Spinal cord (tissue), 10 donors: ENCODE measurements at places on chromosomes 11 and 22. TPM values are rescaled to one million over a fixed set of nuclear protein-coding genes. Genes with fewer than 3 reads are reported as not detected.

- no peak overlapping the region for H3K4me3 ChIP-seq
- no peaks in the 10 kb centered on the region for H3K4me1 ChIP-seq
- no peaks in the 10 kb centered on the region for H3K27me3 ChIP-seq
- no peaks in the 10 kb centered on the region for H3K36me3 ChIP-seq
- DNase-seq: no peak
- H3K27ac ChIP-seq: no peak overlapping the region
Observed at GRCh38 chr22:22927888-22928665, 40.5 kb downstream of the IGLL5 start.

Gene THY1
- 70.0 TPM for total RNA-seq

DNA sequence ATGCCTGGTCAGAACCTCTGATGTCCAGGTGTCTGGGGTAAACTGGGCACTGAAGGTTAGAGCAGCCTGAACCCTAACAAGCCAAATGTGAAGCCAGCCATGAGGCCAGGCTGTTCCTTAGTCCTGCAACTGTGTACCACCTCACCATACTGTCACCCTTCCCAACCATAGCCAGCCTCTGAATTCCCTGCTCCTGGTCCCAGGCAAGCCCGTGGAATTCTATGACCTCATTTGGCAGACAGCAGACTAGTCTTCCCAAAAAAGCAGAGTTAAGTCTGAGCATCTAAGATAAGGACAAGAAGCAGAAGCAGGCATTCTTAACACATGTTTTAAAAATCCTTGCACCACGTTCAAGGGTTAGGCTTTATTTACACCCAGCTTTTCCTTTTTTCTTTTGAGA lies 134.8 kb downstream of the C11orf58 start:
- no peak for DNase-seq
- no peak overlapping the region for H3K27ac ChIP-seq
- H3K27me3 ChIP-seq: no peaks in the 10 kb centered on the region

DNA sequence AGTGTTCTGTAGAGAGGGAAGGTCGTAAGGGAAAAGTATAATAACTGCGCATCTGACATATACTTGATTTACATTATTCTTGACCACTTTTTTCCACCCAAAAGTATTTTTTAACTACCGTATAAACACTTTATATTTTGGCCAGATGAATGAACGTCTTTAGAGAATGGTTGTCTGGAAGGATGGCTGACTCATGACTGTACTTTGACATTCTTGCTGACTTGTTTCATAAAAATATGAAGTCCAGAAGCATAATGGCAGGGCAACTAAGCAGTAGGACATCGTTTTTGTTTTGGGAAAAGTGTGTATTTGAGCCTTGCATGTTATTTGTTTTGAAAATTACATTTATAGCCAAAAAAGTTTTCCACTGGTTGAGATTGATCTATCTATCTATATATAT lies 110.0 kb downstream of the OSBP2 start:
- H3K27ac ChIP-seq: no peak overlapping the region
- no peak for DNase-seq
- peaks cover 5% of the 10 kb centered on the region for H3K27me3 ChIP-seq
- H3K36me3 ChIP-seq: no peaks in the 10 kb centered on the region
- H3K4me1 ChIP-seq: peaks cover 26% of the 10 kb centered on the region
- H3K4me3 ChIP-seq: no peak overlapping the region

- no peaks in the 10 kb centered on the region for H3K27me3 ChIP-seq
- H3K27ac ChIP-seq: no peak overlapping the region
- no peaks in the 10 kb centered on the region for H3K4me1 ChIP-seq
- no peak overlapping the region for H3K4me3 ChIP-seq
- no peaks in the 10 kb centered on the region for H3K36me3 ChIP-seq
Observed at GRCh38 chr11:100734743-100735527, 47.8 kb downstream of the ARHGAP42 start.

DNA sequence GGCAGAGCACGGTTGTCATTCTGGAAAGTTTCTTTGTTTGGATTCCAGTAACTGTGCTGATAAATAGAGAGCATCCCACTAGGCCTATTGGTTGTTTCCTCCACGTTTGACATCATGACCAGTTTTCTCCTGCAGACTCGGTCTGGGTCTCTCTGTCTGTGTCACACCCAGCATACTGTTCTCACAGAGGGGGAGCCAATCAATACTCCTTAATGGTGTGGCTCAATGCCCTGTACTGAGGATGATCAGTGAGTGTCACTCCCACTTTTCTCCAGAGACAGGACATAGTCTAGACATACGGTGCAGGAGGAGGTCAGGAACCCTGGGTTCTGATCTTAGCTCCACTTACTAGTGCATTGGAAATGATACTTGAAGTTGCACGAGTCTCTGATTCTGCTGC lies 88.2 kb upstream of the BLID start:
- no peaks in the 10 kb centered on the region for H3K36me3 ChIP-seq
- H3K27ac ChIP-seq: peak overlapping the region; percentile 8
- no peaks in the 10 kb centered on the region for H3K27me3 ChIP-seq

Gene PRSS23
- 25.5 TPM for total RNA-seq

Gene CNGA4
- total RNA-seq: 0.20 TPM

GRCh38 chr22:17152971-17153370 lies 6.1 kb downstream of the HDHD5 start:
- no peaks in the 10 kb centered on the region for H3K27me3 ChIP-seq
- no peak overlapping the region for H3K27ac ChIP-seq
- DNase-seq: no peak
- H3K4me3 ChIP-seq: no peak overlapping the region
- peaks cover 10% of the 10 kb centered on the region for H3K4me1 ChIP-seq

DNA sequence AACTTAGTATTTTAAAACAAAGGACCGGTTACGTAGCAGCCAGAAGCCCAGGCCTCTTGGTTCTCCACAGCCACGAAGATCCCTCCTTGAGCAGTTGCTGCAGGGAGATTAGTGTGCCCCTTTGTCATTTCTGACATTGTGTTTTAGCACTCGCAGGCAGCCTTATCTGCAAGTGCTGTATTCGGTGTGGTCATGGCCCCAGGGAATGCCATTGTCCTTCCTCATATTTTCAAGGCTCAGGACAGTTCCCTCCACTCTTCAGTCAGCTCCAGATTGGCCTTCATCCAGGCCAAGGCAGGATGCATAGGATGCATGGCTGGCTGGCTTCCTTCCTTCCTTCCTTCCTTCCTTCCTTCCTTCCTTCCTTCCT lies 88.5 kb downstream of the ZBTB16 start:
- no peak overlapping the region for H3K27ac ChIP-seq
- no peak overlapping the region for H3K4me3 ChIP-seq
- no peak for DNase-seq
- H3K4me1 ChIP-seq: peaks cover 20% of the 10 kb centered on the region

DNA sequence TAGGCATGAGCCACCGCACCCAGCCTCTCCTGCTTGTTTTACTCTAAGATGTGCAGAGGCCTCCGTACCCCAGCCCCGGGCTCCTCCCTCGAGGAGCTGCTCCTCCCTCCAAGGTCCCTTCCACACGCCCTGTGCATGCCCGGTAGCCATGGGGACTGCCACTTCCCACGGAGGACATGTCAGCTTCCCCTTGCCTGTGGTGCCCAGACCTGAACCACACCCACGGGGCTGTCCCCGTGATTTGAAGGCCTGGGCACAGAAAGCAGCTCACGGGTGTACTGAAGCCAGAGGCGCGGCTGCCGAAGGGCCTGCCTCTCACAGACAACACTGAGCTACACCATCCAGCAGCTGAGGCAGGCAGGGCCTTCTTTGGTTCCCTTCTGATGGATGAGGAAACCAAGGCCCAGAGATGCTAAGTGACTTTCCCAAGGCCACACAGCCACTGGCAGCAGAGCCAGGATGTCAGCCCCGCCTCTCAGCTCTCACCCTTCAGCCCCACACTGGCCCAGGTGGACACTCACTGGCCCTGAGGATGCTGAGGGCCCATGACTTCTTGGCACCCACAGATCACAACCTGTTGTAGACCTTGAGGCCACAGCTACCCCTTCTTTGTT lies 7.3 kb downstream of the INS start:
- no peak for DNase-seq
- no peak overlapping the region for H3K27ac ChIP-seq
- peaks cover 12% of the 10 kb centered on the region for H3K27me3 ChIP-seq
- H3K36me3 ChIP-seq: no peaks in the 10 kb centered on the region

DNA sequence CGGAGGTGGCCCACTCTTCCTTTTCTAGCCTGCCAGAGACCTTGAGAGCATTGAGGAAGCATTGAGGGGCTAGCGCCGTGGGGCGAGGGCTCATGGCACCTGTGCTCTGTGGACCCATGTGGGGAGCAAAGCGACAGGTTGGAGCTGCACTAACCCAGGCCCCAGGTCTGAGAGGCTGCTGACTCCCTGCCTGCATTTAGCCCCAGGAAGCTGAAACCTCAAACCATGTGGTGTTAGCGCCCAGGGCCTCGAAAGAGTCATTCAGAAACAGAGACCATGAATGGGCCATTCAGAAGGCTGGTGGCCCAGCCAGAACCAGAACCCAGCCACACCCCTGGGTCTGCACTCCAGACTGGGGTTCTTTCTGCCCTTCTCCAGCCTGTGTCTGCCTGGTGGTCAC lies 88.6 kb downstream of the BCR start:
- peaks cover 75% of the 10 kb centered on the region for H3K36me3 ChIP-seq
- H3K27me3 ChIP-seq: no peaks in the 10 kb centered on the region
- DNase-seq: no peak
- H3K27ac ChIP-seq: no peak overlapping the region
- no peak overlapping the region for H3K4me3 ChIP-seq

DNA sequence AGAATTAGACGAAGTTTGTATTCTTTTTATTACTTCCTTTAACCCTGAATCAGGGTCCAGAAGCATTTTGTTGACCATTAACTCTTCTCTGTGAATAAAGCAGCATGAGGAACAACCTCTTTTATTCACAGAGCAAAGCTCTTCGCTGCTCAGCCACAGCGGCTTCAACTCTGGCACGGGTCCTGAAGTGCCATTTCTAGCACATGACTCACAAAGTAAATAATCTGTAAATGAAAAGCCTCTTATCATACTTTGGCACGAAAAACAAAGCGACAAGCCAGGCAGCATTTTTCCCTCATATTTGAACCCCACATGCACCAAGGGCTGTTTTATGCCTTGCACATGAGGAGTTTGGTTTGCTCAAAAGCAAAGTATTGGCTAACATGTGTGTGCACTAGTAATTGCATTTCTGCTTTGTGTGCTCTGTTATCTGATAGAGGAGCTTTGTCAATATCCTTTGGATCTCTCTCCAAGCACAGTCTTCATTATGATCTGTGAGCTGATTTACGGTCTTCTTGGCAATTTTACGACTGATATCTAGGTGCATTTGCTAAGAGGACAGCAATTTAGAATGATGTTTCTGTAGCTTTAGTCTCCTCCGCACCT lies 33.0 kb upstream of the APOBEC3A start:
- H3K27ac ChIP-seq: peak overlapping the region; percentile 90
- peak overlapping the region; percentile 14 for H3K4me3 ChIP-seq
- H3K36me3 ChIP-seq: no peaks in the 10 kb centered on the region
- DNase-seq: peak; percentile 26
- H3K4me1 ChIP-seq: peaks cover 24% of the 10 kb centered on the region
- H3K27me3 ChIP-seq: peaks cover 3% of the 10 kb centered on the region

DNA sequence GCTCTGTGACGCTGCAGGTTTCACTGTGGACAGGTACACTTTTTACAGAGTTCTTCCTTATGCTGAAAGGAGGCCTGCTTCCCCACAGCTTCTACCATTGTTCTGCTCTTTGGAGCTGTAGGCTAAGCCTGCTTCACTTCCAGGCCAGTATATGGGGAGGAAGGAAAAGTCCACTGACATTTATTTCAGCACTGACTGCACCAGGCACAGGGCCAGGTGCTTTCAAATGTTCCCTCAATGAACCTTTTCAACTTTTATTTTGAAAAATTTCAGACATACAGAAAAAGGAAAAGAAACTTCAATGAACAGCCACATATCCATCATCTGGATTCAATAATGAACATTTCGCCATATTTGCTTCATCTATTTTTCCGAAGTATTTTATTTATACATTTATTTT lies 22.0 kb downstream of the POU2F3 start:
- no peaks in the 10 kb centered on the region for H3K27me3 ChIP-seq
- H3K27ac ChIP-seq: no peak overlapping the region
- H3K4me1 ChIP-seq: no peaks in the 10 kb centered on the region
- DNase-seq: no peak
- no peak overlapping the region for H3K4me3 ChIP-seq
- no peaks in the 10 kb centered on the region for H3K36me3 ChIP-seq

Gene GUCY1A2
- 79.5 TPM for total RNA-seq

GRCh38 chr11:117042689-117043088 lies 55.5 kb downstream of the SIK3 start:
- H3K4me1 ChIP-seq: peaks cover 3% of the 10 kb centered on the region
- DNase-seq: no peak
- no peaks in the 10 kb centered on the region for H3K36me3 ChIP-seq
- no peak overlapping the region for H3K4me3 ChIP-seq
- no peaks in the 10 kb centered on the region for H3K27me3 ChIP-seq

DNA sequence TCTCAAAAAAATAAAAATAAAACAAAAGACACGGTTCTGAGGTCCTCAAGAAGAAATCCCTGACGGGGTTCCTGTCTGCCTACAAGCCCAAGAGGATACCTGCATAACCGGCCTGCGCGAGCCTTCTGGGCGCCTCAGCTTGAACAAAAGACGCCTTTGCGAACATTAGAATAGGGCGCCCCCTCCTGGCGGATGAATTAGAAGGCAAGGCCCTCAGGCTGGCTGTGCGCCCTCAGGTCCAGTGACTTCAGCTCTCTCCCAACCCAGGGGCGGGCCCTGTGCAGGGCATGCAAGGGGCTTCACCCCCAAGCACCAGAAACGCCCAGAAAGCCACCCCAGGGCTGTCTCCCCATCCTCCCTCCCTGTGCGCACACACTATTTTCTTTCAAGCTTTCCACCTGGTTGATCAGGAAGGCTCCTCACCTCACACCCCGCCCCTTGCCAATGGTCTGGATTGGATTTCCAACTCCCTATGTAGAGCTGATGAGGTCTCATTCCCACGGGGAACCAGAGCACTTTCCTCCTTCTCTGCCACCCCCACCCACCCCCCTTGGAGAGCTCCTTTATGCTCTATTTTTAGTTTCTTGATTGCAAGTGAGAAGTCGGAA lies 273.3 kb downstream of the BUD13 start:
- H3K4me3 ChIP-seq: no peak overlapping the region
- peak; percentile 57 for DNase-seq
- H3K27me3 ChIP-seq: peaks cover 13% of the 10 kb centered on the region
- H3K4me1 ChIP-seq: peaks cover 35% of the 10 kb centered on the region

DNA sequence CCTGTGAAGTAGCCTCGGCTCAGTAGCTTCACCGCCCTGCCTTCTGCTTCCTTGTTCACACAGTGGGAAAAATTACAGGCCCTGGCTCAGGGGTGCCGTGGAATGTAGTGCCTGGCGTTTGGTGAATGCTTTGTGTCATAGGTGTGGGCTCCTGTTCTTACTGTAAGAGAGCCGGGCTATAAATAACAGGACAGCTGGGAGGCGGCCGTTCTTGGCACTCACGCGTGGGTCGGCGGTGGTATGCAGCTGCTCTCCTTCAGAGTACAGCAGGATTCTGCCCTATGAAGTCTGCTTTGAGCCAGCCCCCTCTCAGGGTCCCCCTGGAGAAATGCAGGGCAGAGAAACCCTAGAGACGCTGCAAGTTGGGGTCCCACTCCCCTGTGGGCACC lies 84.2 kb downstream of the CTTN start:
- H3K27me3 ChIP-seq: no peaks in the 10 kb centered on the region
- H3K27ac ChIP-seq: no peak overlapping the region
- peaks cover 50% of the 10 kb centered on the region for H3K36me3 ChIP-seq

GRCh38 chr11:125903711-125904659 lies at the start of gene DDX25:
Gene DDX25, plus strand, starts transcription at chr11:125904508. Its CDS starts 10 bp downstream, at chr11:125904518.
- no peaks in the 10 kb centered on the region for H3K27me3 ChIP-seq
- peak within 1 kb of the TSS; percentile 33 for H3K27ac ChIP-seq
- peak; percentile 83 for DNase-seq
- peaks cover 16% of the 10 kb centered on the region for H3K4me1 ChIP-seq
- H3K4me3 ChIP-seq: peak within 1 kb of the TSS; percentile 76

Gene OR10A4
- not detected for total RNA-seq

GRCh38 chr11:16511116-16512114 lies 155.1 kb upstream of the SOX6 start:
- no peak overlapping the region for H3K4me3 ChIP-seq
- H3K27ac ChIP-seq: no peak overlapping the region
- H3K4me1 ChIP-seq: no peaks in the 10 kb centered on the region
- no peak for DNase-seq
- H3K27me3 ChIP-seq: no peaks in the 10 kb centered on the region
